ENCODE measurements at places on chromosomes 3 and 15.

DNA sequence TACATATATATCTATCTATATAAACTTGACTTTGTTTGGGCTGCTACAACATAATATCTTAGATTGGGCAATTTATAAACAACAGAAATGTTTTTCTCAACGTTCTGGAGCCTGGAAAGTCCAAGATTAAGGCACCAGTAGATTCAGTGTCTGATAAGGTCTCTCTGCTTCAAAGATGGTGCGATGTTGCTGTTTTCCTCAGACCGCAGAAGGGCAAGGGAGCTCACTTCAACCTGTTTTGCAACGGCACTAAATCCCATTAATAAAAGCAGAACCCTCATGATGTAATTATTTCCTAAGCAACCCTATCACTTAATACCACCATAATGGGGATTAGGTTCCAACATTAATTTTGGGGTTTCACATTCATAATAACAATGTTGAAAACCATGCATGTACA, 1134.8 kb downstream of the NSUN3 start:
- no peak for DNase-seq

DNA sequence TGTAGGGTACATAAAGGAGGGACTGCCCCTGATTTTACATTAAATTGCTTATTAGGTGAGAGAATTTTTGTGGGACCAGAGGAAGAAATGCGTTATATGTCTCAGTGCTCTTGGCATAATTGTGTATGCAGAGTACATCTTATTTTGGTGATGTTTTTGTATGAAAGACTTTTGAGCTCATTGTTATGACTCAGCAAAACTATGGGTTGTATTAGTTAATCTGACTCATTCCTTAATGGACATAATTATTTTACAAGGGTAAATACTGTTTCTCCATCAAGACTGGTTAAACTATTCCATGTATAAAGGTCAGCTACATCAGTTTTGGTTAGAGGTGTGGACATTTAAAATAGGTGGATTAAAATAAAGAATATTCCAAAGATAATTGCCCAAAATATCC, 156.8 kb downstream of the ALCAM start:
- no peak for DNase-seq

GRCh38 chr3:10196389-10197052, 31.8 kb downstream of the IRAK2 start:
- DNase-seq, result no peak

GRCh38 chr3:100120012-100120411, 5.7 kb upstream of the FILIP1L start:
- DNase-seq, result no peak

DNA sequence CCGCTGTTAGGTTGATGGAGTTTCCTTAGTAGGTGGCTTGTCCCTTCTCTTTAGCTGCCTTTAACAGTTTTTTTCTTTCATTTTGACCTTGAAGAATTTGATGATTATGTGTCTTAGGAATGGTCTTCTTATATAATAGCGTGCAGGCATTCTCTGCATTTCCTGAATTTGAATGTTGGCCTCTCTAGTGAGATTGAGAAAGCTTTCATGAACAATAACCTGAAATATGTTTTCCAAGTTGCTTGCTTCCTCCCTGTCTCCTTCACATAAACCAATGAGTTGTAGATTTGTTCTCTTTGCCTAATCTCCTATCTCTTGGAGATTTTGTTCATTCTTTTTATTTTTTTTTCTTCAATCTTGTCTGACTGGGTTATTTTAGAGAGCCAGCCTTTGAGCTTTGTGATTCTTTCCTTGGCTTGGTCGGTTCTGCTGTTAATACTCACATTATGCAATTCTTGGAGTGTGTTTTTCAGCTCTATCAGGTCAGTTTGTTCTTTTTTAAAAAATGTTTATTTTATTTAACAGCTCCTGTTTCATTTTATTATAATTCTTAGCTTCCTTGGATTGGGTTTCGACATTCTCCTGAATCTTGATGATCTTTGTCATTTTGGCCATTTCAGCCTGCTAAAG, 627.9 kb downstream of the SI start:
- DNase-seq, result no peak

DNA sequence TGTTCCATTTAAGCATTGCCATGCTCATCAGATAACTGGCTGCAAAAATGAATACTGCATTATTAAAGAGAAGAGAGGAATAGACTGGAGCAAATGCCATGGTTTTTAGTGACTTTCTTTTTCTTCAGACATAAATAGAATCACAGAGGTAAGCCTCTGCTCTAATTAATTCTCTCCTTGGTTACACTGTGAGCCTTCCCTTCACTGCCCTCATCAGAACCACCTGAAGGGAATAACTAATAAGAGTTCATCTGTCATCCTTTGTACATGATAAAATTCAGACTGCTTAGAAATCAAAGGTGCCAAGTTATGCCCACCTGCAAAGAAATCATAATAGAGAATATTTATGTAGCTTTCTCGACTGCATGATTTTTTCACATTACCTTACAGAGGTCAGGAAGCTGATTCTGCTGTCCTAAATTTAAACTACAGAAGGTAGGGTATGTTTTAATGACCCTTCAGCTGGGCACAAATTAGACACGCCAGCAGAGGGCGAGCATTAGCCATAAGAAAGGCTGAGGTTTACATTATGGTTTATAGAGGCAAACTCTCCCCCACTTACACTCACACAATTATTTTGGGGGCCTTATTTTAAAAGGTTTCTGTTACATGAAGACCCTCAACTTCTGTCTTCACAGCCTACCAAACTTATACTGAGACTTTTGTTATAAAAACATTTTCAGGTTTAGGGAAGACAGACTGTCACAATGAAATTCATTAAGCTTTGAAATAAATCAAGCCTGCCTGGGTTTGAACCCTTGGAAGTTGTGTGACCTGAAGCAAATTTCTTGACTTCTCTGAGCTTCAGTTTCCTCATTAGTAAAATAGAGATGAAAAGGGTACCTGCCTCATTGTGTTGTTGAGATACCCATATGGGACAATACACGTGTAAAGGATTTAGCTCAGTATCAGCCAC, 15.3 kb upstream of the UNC13C start:
- DNase-seq, result peak; percentile 27

DNA sequence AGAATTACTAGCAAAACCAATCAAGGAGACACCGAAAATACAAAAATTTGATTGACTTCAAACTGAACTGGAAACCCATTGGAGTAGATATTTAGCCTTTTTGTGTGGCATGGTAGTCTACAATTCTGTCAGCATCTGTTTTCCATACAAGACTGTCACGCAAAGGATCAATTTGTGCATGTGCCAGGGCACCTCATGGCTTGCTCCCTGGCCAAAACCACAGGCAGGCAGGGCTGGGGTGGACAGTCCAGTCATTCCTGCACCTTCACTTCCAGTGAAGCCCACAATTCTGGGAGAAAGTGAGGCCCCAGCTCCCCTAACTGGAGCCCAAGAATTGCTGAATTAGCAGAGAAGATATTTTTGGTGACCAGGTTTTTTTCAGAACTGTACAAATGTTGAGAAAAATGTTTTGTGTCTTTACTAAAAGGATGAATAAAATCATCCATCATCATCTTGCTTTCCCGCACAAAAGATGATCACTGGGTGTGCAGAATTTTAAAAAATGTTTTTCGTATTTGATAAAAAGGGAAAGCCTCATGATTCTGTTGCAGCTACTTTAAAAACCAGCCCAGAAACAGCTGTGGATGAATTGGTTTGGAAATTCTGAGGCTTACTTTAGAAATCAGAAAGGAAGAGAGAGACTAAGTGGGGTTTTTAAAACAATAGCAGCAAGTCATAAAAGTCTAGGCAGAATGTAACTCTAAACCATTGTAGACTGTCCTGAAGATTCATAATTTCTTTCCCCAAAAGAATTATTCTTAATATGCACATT, 86.4 kb downstream of the PCCB start:
- no peak for DNase-seq

DNA sequence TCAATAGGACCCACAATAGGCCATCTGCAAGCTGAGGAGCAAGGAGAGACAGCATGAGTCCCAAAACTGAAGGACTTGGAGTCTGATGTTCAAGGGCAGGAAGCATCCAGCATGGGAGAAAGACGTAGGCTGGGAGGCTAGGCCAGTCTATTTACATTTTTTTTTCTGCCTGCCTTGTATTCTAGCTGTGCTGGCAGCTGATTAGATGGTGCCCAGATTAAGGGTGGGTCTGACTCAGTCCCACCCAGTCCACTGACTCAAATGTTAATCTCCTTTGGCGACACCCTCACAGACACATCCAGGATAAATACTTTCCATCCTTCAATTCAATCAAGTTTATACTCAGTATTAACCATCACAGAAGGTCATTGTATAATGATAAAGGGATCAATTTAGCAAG, 15.9 kb upstream of the PIAS1 start:
- no peak for DNase-seq

DNA sequence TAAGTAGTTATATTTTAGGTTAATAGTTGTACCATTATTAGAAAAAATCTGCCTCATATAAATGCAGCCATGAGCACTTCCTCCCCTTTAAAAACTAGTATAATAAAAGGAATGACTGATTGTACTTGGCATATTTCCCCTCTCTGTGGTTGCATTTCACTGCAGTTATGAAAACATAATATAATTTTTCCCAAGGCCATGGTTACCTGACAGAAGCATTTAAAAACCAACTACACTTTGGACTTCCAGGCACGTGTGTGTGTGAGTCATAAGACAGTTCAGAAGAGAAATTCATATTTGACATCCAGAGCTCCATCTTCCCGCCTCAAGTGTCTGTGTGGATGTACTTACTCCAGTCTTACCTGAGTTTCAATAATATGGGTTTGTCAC, 828.2 kb upstream of the CFAP20DC start:
- no peak for DNase-seq

GRCh38 chr3:136621628-136622027, 130.6 kb downstream of the STAG1 start:
- DNase-seq, result no peak

DNA sequence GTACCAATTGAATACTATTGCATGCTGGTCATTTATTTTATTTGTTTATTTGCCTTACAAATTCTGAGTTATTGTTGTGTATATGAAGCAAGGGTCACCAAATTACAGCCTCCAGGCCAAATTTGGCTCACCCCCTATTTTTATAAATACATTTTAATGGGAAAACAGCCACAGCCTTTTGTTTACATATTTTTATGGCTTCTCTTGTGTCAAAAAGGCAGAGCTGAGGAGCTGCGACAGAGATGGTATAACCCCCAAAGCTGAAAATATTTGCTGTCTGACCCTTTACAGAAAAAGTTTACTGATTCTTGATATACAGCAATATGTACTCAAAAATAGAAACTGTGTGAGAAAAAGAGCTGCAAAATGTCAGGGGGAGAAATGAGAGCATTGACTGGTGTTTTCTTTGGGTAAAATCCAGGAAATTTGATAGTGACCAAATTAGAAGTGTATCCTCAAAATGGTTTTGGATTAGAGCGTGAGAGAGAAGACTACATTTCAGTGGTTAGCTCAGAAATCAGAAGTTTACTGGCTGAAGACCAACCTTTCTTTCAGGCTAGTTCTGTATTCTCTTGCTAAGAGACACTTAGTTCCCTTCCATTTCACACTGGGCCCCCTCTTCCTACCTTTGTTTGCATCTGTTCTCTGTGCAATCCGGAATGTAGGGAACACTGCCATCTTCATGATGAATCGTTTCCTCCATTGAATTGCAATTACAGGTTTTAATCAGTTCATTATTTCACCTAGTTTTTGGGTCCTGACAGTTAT, 757.8 kb downstream of the AGBL1 start:
- no peak for DNase-seq

- no peak for DNase-seq
Measured at GRCh38 chr15:67884514-67885174, 44.8 kb upstream of the RNU6-1 start.

GRCh38 chr3:30221619-30222018, 384.8 kb upstream of the TGFBR2 start:
- no peak for DNase-seq

- DNase-seq, result no peak
Measured at GRCh38 chr3:46844397-46844796, 18.8 kb downstream of the MYL3 start.

GRCh38 chr3:183327343-183327742, 74.3 kb downstream of the B3GNT5 start:
- no peak for DNase-seq

- DNase-seq, result peak; percentile 15
Measured at GRCh38 chr3:104291437-104291851, 1075.3 kb upstream of the ALCAM start.

- no peak for DNase-seq
Measured at GRCh38 chr3:139358841-139359562, 15.2 kb downstream of the MRPS22 start.

DNA sequence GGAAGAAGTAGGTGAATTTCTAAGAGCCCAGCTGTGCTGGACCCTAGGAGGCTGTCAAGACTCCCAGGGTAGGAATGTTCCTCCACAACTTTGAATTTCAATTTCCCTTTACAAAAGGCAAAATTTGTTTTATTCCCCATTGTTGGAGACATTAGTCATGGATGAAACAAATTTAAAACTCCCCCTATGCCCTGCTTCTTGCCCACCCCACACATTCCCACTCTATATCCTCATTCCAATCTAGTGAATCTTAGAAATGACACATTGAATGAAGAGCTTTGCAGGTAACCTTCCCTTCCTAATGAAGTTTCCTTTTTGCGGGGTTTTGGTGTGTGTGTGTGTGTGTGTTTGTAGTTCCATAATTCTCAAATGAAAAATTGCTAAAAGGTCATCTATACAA, 72.6 kb downstream of the CCNL1 start:
- DNase-seq, result no peak

GRCh38 chr15:93180128-93180527, 91.1 kb upstream of the RGMA start:
- no peak for DNase-seq

DNA sequence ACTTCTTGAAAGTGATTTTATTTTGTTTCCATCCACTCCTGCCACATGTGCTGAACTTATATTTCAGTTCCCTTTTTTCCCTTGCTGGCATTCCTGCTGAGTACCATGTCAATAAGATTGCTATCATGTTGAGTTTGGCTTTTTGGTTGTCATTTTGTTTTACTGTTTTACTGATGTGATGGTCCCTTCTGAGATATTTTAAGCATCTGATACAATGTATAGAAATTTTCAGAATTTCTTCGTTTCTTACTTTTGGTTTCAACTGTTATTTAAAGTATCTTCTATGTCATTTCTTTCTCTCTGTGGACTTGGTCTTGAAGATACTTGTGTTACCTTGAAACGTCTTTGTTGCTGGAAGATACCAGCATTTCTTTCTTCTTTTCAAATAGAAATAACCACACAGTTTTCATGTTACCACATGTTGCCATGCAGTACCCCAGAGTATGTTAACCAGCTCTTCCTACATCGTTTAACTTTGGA, 14.1 kb downstream of the SIDT1 start:
- DNase-seq, result no peak

DNA sequence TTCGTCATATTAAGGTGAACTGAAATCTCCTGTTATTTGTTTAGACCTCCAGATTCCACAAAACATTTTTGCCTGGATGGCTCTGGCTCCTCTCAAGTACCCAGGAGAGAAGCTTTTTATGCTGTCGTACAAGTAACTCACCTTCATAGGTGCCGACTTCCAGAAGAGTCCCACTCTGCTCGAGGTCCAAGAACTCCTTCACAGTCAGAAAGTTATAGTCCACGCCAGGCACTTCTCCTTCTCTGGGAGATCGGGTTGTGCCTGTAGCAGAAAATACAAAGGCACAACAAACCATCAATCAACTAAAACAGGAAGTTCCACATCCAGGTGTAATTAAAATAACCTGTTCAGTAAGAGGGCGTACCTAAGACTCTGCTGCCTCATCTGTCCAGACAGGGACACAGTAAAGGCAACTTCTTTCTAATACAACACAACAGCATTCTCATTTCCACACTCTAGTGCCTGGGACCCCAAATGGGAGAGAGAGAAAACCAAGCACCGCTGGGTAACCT, 545.3 kb downstream of the MAGI1 start:
- DNase-seq, result no peak

Measured in OCI-LY7 (cell line).